Neural progenitor cell (in vitro differentiated cells): ENCODE measurements at places on chromosomes 16 and 17. TPM values are rescaled to one million over a fixed set of nuclear protein-coding genes. Genes with fewer than 3 reads are reported as not detected.

GRCh38 chr17:45836047-45837044 is 8.3 kb upstream of the SPPL2C start:
- H3K36me3 ChIP-seq, result no peaks in the 10 kb centered on the region
- no peaks in the 10 kb centered on the region for H3K27me3 ChIP-seq
- DNase-seq, result peak; percentile 53
- no peak overlapping the region for H3K27ac ChIP-seq

DNA sequence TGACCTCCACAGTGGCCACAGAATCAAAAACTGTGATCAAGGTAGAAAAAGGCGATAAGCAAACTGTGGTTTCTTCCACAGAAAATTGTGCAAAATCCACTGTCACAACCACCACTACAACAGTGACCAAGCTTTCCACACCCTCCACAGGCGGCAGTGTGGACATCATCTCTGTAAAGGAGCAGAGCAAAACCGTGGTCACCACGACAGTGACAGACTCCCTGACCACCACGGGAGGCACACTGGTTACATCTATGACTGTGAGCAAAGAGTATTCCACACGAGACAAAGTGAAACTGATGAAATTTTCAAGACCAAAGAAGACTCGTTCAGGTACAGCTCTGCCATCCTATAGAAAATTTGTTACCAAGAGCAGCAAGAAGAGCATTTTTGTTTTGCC is 83.6 kb downstream of the C17orf58 start:
- peaks cover 8% of the 10 kb centered on the region for H3K4me1 ChIP-seq
- DNase-seq, result no peak
- no peak overlapping the region for H3K27ac ChIP-seq
- peaks cover 45% of the 10 kb centered on the region for H3K36me3 ChIP-seq
- H3K4me3 ChIP-seq, result no peak overlapping the region

- no peaks in the 10 kb centered on the region for H3K36me3 ChIP-seq
- H3K4me1 ChIP-seq, result peaks cover 10% of the 10 kb centered on the region
- H3K27ac ChIP-seq, result peak overlapping the region; percentile 31
- DNase-seq, result peak; percentile 25
- no peaks in the 10 kb centered on the region for H3K27me3 ChIP-seq
These were observed 6.0 kb upstream of the LPCAT2 start for GRCh38 chr16:55502801-55503366.

DNA sequence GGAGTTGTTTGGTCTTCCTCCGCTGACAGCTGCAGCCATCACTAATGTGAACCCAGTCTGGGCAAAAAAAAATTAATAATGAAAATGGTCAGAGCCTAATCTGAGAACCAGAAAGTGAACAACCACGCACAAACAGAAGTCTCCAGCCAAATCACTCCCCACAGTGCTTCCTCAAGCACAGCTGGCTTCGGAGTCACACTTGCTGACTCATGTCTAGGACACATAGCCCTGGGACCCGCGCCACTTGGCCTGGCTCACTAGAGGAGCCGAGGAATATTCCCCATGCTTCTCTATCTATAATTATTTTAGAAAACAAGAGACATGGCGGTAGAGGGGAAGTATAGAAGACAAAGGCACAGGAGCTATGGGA is 109.1 kb downstream of the ZFHX3 start:
- H3K4me3 ChIP-seq, result no peak overlapping the region
- DNase-seq, result no peak
- no peaks in the 10 kb centered on the region for H3K36me3 ChIP-seq
- peaks cover 26% of the 10 kb centered on the region for H3K4me1 ChIP-seq

GRCh38 chr17:40019140-40019991 is 4.1 kb downstream of the CSF3 start:
- no peaks in the 10 kb centered on the region for H3K36me3 ChIP-seq
- no peak for DNase-seq
- no peaks in the 10 kb centered on the region for H3K27me3 ChIP-seq
- H3K4me3 ChIP-seq, result no peak overlapping the region
- peaks cover 31% of the 10 kb centered on the region for H3K4me1 ChIP-seq
- peak overlapping the region; percentile 31 for H3K27ac ChIP-seq

- DNase-seq, result no peak
- H3K4me1 ChIP-seq, result peaks cover 63% of the 10 kb centered on the region
- no peaks in the 10 kb centered on the region for H3K27me3 ChIP-seq
- no peak overlapping the region for H3K4me3 ChIP-seq
- no peak overlapping the region for H3K27ac ChIP-seq
These were observed 83.5 kb downstream of the XYLT1 start for GRCh38 chr16:17387256-17387655.

- no peak overlapping the region for H3K4me3 ChIP-seq
- no peak overlapping the region for H3K27ac ChIP-seq
- H3K4me1 ChIP-seq, result no peaks in the 10 kb centered on the region
These were observed 636.7 kb upstream of the KIF2B start for GRCh38 chr17:53186001-53186400.

GRCh38 chr17:50832864-50833381 is 2.5 kb upstream of the WFIKKN2 start:
- H3K36me3 ChIP-seq, result no peaks in the 10 kb centered on the region
- no peak overlapping the region for H3K4me3 ChIP-seq
- peaks cover 36% of the 10 kb centered on the region for H3K4me1 ChIP-seq
- no peak overlapping the region for H3K27ac ChIP-seq
- no peak for DNase-seq
- no peaks in the 10 kb centered on the region for H3K27me3 ChIP-seq

GRCh38 chr16:87365021-87365713 is 18.4 kb downstream of the FBXO31 start:
- H3K27me3 ChIP-seq, result no peaks in the 10 kb centered on the region

GRCh38 chr17:16519021-16519420 is 27.0 kb upstream of the LRRC75A start:
- H3K36me3 ChIP-seq, result no peaks in the 10 kb centered on the region
- no peak overlapping the region for H3K27ac ChIP-seq
- no peaks in the 10 kb centered on the region for H3K4me1 ChIP-seq

GRCh38 chr17:35747540-35748017 is 5.5 kb downstream of the GAS2L2 start:
- H3K27ac ChIP-seq, result no peak overlapping the region
- no peak overlapping the region for H3K4me3 ChIP-seq
- H3K4me1 ChIP-seq, result no peaks in the 10 kb centered on the region
- no peaks in the 10 kb centered on the region for H3K36me3 ChIP-seq
- H3K27me3 ChIP-seq, result peaks cover 39% of the 10 kb centered on the region

DNA sequence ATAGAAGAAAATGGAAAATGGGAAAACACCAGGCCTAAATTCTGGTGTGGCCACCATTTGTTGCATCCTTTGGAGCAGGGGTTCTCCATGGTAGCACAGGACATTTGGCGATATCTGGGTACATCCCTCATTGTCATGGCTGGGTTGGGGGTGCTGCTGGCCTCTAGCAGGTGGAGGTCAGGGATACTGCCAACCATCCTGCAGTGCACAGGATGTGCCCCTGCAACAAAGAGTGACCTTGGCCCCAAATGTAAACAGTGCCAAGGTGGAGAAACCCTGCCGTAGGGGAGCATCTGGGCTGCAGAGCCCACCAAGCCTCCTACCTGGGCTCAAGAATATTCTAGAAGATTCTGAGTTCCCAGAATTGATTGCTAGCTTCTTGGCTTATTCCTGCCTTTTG is 27.5 kb downstream of the NKD1 start:
- H3K27ac ChIP-seq, result no peak overlapping the region
- peaks cover 8% of the 10 kb centered on the region for H3K4me1 ChIP-seq
- DNase-seq, result no peak
- H3K36me3 ChIP-seq, result no peaks in the 10 kb centered on the region
- no peak overlapping the region for H3K4me3 ChIP-seq

- H3K4me1 ChIP-seq, result no peaks in the 10 kb centered on the region
- no peak for DNase-seq
- no peak overlapping the region for H3K27ac ChIP-seq
- H3K4me3 ChIP-seq, result no peak overlapping the region
These were observed 101.0 kb downstream of the METRNL start for GRCh38 chr17:83180264-83180995.

- H3K36me3 ChIP-seq, result peaks cover 4% of the 10 kb centered on the region
- H3K4me1 ChIP-seq, result no peaks in the 10 kb centered on the region
- H3K4me3 ChIP-seq, result no peak overlapping the region
- H3K27ac ChIP-seq, result no peak overlapping the region
- no peak for DNase-seq
- H3K27me3 ChIP-seq, result no peaks in the 10 kb centered on the region
These were observed 78.9 kb downstream of the TMC6 start for GRCh38 chr17:78049609-78050008.

DNA sequence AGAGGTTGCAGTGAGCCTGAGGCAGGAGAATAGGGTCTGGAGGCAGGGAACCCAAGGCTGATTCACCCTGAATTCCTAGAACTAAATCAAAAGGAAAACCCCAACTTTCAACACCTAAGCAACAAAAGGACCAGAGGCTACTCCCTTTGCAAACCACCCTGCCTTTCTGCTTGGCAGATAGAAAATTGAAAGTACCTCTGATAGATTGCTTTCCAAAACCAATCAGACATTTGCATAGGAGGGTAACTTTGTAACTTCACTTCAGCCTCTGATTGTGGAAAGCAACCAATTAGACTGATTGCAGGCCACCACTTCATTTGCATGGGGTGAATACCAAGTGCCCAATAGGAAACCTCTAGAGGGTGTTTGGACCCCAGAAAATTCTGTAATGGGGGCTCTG is 10.9 kb upstream of the TMEM98 start:
- no peak overlapping the region for H3K27ac ChIP-seq
- H3K27me3 ChIP-seq, result no peaks in the 10 kb centered on the region
- H3K36me3 ChIP-seq, result no peaks in the 10 kb centered on the region
- no peak for DNase-seq

- DNase-seq, result no peak
- no peak overlapping the region for H3K4me3 ChIP-seq
- H3K27ac ChIP-seq, result no peak overlapping the region
- H3K36me3 ChIP-seq, result no peaks in the 10 kb centered on the region
These were observed 512.4 kb downstream of the HS3ST4 start for GRCh38 chr16:26204138-26204537.

DNA sequence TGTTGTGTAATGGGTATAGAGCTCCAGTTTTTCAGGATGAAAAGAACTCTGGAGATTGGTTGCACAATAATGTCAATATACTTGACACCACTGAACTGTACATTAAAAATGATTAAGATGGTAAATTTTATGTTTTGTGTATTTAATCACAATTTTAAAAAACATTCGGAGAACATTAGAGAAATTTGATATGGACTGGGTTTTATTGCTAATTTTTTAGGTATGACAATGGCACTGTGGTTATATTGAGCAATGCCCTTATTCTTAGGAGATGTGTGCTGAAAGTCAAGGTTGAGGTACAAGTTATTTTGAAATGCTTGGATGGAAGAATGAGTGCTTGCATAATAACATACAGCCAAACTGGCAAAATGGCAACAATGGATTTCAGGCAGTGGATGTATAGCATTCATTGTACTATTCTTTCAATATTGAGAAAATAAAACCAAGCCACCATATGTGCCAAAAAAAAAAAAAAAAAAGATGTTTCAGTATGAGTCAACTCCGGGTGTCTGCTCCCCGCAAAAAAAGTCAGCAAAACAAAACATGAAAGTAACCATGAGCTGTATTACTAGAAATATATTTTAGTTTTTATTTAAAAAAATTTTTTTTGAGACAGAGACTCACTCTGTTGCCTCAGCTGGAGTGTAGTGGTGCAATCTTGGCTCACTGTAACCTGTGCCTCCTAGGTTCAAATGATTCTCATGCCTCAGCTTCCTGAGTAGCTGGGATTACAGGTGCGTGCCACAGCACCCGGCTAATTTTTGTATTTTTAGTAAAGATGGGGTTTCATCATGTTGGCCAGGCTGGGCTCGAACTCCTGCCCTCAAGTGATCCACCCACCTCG is 19.8 kb downstream of the HOXB1 start:
- H3K36me3 ChIP-seq, result no peaks in the 10 kb centered on the region
- no peak for DNase-seq
- H3K4me3 ChIP-seq, result no peak overlapping the region
- H3K4me1 ChIP-seq, result no peaks in the 10 kb centered on the region
- H3K27ac ChIP-seq, result no peak overlapping the region
- peaks cover 94% of the 10 kb centered on the region for H3K27me3 ChIP-seq

- H3K27ac ChIP-seq, result no peak overlapping the region
- no peak for DNase-seq
- H3K4me1 ChIP-seq, result no peaks in the 10 kb centered on the region
- no peaks in the 10 kb centered on the region for H3K36me3 ChIP-seq
- H3K4me3 ChIP-seq, result no peak overlapping the region
These were observed 15.4 kb upstream of the KRT17 start for GRCh38 chr17:41639492-41640473.

- H3K36me3 ChIP-seq, result no peaks in the 10 kb centered on the region
- no peak overlapping the region for H3K27ac ChIP-seq
These were observed 150.2 kb downstream of the TANC2 start for GRCh38 chr17:63116228-63116627.

GRCh38 chr17:55693254-55694216 is 29.1 kb downstream of the TMEM100 start:
- no peak for DNase-seq
- H3K27ac ChIP-seq, result no peak overlapping the region
- H3K36me3 ChIP-seq, result no peaks in the 10 kb centered on the region
- H3K27me3 ChIP-seq, result no peaks in the 10 kb centered on the region
- no peak overlapping the region for H3K4me3 ChIP-seq

DNA sequence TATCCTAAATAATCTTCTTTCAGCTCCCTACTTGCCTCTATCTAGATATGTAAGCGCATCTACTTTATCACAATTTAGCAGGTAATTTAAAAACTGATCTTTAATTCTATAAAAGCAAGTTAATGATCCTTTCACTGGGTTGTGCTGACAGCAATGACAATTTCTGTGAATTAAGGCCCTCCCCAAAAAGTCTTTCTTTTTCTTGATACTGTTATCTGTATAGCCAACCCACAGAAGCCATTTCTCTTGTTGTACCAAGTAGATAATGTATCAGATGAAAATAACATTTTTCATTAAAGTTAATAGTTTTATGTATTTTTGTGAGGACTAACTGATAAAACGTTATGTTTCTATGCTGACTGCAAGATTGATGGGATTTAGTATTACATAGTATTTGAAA is 3.8 kb downstream of the ZPBP2 start:
- no peaks in the 10 kb centered on the region for H3K36me3 ChIP-seq
- H3K4me1 ChIP-seq, result no peaks in the 10 kb centered on the region
- no peak for DNase-seq
- H3K27me3 ChIP-seq, result peaks cover 25% of the 10 kb centered on the region
- H3K27ac ChIP-seq, result no peak overlapping the region

The TSNAXIP1 gene
- 2.8 and 2.9 TPM in 2 replicates for total RNA-seq

The IGFBP4 gene
- 14.4 and 20.3 TPM in 2 replicates for total RNA-seq

The RNF43 gene
- 0.50 TPM in 1 of 2 replicates, not detected in the other for total RNA-seq

The PLLP gene
- total RNA-seq, result 0.86 and 1.6 TPM in 2 replicates

The TOM1L1 gene
- 83.8 and 107 TPM in 2 replicates for total RNA-seq

The IL34 gene
- not detected in 2 replicates for total RNA-seq

The COPZ2 gene
- 0.30 and 0.74 TPM in 2 replicates for total RNA-seq

The LGALS9B gene
- total RNA-seq, result not detected in 2 replicates

The ZG16B gene
- not detected in 2 replicates for total RNA-seq

The SLC25A39 gene
- 61.2 and 146 TPM in 2 replicates for total RNA-seq

The CSH1 gene
- not detected in 2 replicates for total RNA-seq

The IGFALS gene
- total RNA-seq, result not detected in 2 replicates

The FOXF1 gene
- total RNA-seq, result not detected in 2 replicates

The AATF gene
- total RNA-seq, result 28.9 and 32.1 TPM in 2 replicates

The SLC6A2 gene
- not detected in 2 replicates for total RNA-seq
